Activated CD8-positive, alpha-beta memory T cell treated with anti-CD3 and anti-CD28 coated beads for 24 hours (primary cell): ENCODE measurements at places on chromosomes 4 and X.

- DNase-seq, result no peak
These were observed 61.6 kb downstream of the HPGD start for GRCh38 chr4:174460684-174461083.

GRCh38 chrX:35023683-35024082 is 81.1 kb downstream of the FAM47B start:
- DNase-seq, result no peak

GRCh38 chrX:128769495-128769894 is 717.3 kb upstream of the ACTRT1 start:
- DNase-seq, result no peak

- no peak for DNase-seq
These were observed 26.4 kb downstream of the KIAA1210 start for GRCh38 chrX:119101168-119101567.

- no peak for DNase-seq
These were observed 188.2 kb downstream of the GC start for GRCh38 chr4:71595576-71596108.

GRCh38 chrX:42567268-42567667 is 210.7 kb downstream of the PPP1R2C start:
- no peak for DNase-seq

- no peak for DNase-seq
These were observed 24.1 kb downstream of the OPHN1 start for GRCh38 chrX:68409194-68409593.

DNA sequence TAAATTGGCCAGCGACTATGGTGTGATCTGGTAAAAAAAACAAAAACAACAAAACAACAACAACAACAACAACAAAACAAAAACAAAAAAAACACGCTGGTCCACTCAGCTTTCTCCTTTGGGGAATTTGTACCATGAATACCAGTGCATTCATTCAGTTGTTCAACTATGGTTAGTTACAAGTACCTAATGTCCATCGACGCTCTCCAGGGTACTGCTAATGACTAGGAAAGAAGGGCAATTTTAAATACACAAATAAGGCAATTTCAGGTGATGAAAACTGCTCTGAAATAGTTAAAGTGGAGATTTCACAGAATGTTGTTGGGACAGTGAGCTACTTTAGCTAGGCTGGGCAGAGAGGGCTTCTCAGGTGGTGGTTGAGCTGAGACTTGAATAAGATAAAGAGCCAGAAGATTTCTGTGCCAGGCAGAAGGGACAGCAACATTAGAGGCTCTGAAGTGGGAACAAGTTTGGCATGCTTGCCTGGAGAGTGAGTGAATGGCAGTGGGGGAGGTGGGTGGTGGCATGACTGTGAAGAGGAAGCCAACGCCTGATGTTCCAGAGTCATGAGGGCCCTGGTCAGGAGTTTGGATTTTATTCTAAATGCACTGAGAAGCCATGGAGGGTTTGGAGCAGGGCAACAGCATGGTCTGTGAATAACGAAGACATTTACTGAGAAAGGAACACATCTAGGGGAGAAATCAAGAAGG is 45.9 kb upstream of the PGRMC2 start:
- no peak for DNase-seq

- no peak for DNase-seq
These were observed 89.2 kb upstream of the EXOC1L start for GRCh38 chr4:55730280-55730931.

- no peak for DNase-seq
These were observed 272.2 kb downstream of the DHRSX start for GRCh38 chrX:2228536-2228935.

DNA sequence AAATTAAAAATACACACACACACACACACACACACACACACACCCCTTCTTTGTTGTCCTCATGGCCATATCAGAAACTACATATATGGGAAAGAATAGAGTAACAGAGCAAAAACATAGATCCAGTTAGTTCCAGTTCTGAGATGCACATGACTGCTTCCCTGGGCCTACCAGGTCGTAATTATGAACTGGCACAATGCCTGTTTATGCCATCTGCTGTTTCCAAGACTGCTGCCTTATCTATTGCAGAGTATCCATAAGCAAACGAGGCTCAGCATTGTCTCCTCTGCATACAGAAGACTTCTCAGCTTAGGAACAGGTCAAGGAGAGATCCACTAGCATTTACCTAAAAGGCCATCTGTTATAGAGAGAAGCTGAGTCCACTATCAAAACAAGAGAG is 789.0 kb downstream of the TECRL start:
- no peak for DNase-seq

DNA sequence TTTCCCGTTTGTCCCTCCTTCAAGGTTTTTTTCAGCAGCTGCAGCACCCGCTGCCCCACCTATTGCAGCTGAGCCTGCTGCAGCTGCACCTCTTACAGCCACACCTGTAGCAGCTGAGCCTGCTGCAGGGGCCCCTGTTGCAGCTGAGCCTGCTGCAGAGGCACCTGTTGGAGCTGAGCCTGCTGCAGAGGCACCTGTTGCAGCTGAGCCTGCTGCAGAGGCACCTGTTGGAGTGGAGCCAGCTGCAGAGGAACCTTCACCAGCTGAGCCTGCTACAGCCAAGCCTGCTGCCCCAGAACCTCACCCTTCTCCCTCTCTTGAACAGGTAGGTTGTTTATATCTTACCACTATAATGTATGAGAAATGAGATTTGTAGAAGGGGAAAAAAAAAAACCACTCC is 4.5 kb downstream of the PRR27 start:
- no peak for DNase-seq

- DNase-seq, result no peak
These were observed 148.7 kb downstream of the PTCHD1 start for GRCh38 chrX:23483396-23483795.

DNA sequence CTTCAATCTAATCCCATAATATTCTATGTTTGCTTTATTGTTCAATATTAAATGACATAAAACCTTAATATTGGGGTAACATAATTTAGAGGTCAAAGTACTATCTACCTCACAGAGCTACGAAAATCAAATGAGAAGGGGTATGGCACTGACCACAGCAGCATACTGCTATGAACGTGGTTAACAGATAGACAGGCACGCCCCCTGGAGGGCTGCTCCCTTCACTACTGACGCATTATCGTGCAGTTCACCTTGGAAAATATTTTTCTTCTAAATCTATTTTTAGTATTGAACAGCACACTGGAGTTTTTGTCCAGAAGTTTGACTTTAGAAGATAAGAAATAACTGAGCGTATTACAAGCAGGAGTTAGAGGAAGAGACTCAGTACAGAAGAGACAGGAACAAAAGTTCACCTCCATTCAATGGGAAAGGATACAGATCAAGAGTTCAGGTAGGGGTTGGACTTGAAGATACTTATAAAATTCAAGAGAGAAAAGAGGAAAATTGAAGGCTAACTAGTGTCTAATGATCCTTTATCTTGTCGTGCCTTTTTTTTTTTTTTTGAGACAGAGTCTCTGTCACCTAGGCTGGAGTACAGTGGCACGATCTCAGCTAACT is 22.7 kb downstream of the MAP9 start:
- no peak for DNase-seq

- DNase-seq, result no peak
These were observed 3.2 kb downstream of the SEL1L3 start for GRCh38 chr4:25859429-25860148.

DNA sequence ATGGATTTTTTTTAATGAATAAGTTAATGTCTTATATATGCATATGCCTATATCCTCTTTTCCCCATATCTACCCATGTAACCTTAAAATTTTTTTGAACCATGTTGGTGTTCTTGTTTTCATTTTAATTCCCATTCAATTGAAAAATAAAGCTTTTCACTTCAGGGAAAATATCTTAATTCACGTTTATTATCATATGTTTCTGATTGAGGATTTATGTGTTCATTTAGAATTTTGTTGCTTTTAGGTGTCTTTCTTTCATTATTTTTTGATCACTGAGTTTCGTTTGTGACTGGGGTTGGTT is 29.1 kb downstream of the HADH start:
- DNase-seq, result no peak

DNA sequence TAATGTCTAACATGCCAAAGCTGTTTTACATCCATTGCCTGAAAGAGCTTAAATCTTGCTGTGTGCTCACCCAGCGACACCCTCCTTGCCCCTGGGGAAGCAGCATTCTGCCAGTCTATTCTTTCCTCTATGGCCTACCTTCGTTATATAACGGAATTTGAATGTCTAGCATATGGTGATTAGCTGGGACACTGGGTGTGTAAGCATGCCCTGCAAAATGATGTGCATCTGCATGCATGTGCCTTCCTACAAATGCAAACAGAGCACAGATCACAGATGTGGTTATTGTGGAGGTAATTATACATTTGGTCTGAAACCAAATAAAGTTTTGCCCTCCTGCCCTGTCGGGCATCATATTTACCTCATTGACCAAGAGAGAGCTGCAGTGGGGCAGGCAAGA is 90.8 kb downstream of the NHS start:
- DNase-seq, result no peak
